ENCODE measurements at places on chromosomes 1 and 21.

GRCh38 chr1:25790472-25790871 is 9.5 kb upstream of the SELENON start:
- no peak for DNase-seq

DNA sequence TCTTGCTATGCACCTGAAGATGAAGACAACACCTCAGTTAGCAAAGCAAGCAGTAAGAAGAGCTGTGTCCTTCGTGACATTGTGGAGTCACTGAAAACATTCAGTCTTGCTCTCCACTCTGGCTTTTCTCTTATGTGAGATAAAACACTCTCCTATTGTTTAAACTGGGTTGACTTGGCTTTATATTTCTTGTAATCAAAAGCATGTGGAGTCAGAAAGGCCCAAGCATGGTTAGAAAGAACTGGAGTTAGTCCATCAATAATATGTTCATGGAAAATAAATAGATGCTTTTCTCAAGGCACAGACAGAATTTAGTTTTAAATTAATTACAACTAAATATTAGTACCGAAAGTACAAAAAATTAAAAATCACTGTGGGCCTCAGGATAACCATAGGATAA is 61.7 kb downstream of the UBE2U start:
- DNase-seq = no peak

DNA sequence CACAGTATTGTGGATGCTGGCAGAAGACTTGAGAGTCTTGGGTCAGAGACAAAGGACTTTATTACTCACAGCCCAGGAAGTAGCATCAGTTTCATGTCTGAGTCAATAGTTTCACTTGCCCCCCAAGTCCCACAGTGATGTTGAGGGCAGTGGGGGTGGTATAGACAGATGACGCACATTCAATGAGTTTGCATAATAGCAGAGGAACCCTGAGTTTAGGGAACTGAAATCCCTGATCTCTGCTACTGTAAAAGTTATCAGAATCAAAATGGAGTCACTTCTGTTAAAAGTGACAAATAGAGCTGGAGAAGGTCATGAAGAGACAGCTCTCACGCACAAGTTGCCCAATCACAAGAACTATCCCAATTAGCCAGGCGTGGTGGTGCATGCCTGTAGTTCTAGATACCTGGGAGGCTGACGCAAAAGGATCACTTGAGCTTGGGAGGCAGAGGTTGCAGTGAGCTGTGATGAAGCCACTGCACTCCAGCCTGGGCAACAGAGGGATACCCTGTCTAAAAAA is 11.5 kb upstream of the HCRTR1 start:
- DNase-seq = peak; percentile 12

DNA sequence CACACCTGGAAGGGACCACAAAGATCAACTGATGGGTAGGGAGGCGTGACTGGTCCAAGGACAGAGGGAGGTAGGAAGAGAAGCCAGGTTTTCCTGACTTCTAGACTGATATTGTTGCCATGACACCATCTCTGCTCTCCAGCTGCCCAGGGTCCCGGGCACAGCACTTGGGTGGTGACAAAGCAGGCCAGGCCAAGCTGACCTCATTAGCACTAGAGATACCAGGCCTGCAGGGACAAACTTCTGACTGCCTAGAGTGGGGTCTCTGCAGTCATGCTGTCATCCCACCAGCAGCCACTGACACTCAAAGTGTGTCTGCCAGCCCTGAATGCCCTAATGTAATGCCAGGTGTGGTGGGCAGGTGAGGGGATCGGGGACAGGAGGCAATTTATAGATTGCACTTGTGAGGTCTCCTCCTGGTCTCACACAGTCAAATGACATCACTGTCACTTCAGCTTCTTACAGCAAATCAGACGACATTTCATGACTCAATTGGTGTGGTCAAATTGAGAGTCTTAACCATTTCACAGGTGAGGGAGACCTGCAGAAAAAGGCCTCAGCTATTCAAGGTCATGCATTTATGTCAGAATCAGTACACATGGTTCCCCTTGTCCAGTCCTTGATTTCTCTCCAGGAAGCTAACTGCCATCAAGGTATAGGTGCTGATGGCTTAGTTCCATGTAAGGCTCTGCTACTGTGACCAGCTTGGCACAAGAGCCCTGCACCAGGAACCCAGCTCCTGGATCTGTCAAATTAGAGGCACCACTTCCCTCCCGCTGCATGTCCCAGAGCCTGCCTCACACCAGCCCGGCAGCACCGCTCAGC is 2.7 kb downstream of the SLC9A1 start:
- no peak for DNase-seq

GRCh38 chr1:239647964-239648632 is 261.7 kb downstream of the CHRM3 start:
- no peak for DNase-seq

DNA sequence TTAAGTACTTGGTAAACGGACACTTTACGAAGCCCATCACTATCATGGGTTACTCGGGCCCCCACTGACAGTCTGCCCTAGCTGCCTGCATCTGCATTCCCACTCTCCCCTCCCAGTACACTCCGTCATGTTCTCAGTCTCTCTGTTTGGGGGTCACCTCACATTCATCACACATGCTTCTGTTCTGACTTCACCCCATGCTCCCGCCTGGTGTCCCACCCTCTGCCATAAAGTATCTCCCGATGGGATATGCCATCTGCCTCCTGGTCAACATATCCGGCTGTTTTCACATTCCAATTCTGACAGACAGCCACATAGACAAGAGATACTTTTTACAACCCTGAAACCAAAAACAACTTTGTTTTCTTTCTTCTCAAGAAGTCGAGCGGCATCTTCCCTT is 1.0 kb downstream of the OLFML2B start:
- DNase-seq = no peak

DNA sequence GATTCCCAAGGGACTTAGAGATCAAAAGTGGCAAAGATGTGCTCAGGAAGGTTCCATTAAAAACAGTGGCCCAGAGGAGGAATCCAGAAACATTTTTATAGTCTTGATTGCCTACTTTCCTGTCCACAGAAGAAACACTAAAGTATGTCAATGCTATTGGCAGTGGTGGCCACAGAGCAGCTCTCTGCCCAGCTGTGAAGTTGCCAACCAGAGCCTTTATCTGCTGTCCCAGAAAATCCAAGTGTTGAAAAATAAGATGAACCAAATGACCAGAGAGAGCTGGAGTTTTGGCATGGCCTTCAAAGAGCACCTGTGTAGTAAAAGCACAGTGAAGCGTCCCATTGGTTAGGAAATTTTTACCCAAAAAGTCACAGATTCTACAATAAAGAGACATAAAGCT is 181.2 kb downstream of the TGFBR3 start:
- DNase-seq = no peak

- no peak for DNase-seq
These were observed 63.1 kb downstream of the CDC14A start for GRCh38 chr1:100415498-100415778.

GRCh38 chr1:54577612-54578011 is 29.6 kb downstream of the ACOT11 start:
- no peak for DNase-seq

- DNase-seq = no peak
These were observed 21.8 kb downstream of the UQCRHL start for GRCh38 chr1:15785683-15786082.

GRCh38 chr1:175415129-175415712 is 222.6 kb upstream of the KIAA0040 start:
- DNase-seq = no peak

DNA sequence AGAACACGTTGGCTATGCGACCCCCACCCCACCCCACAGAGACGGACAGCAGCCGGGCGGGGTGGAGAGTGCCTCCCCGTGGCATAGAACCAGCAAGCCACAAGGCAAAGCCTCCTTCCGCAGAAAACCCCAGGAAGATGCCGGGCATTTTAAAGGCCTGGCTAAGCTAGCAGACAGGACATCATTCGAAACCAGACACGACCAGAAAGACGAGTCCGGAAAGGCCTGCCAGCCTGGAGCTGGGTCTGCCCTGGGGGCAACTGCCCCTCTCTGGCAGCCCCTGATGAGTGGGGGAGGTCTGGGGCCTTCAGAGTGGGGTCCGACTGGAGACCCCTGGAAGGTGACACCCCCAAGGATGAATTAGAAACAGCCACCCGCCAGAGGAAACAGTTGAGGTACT is 8.5 kb downstream of the FTCD start:
- DNase-seq = no peak

DNA sequence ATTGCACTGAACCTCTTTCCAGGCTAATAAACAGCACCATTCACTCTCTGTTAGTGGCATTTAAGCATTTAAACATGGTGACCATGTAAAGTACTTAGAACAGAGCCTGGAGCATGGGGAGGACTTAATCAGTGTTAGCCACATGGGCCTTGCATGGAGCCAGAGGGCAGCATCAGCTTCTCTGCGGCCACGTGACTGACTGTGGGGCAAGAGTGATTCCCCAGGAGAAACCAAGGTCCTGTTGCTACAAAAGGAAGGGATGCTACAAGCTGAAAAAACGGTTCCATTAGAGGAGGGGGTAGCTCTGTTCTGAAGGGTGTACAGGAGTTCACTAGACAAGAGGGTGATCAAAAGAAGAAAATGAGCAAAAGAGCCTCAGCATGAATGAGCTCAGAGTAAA is 256.8 kb downstream of the MATN1 start:
- DNase-seq = no peak

- no peak for DNase-seq
These were observed 14.8 kb upstream of the ZNF669 start for GRCh38 chr1:247118946-247119446.

- DNase-seq = no peak
These were observed 265.3 kb downstream of the SPATA17 start for GRCh38 chr1:217896490-217896889.

DNA sequence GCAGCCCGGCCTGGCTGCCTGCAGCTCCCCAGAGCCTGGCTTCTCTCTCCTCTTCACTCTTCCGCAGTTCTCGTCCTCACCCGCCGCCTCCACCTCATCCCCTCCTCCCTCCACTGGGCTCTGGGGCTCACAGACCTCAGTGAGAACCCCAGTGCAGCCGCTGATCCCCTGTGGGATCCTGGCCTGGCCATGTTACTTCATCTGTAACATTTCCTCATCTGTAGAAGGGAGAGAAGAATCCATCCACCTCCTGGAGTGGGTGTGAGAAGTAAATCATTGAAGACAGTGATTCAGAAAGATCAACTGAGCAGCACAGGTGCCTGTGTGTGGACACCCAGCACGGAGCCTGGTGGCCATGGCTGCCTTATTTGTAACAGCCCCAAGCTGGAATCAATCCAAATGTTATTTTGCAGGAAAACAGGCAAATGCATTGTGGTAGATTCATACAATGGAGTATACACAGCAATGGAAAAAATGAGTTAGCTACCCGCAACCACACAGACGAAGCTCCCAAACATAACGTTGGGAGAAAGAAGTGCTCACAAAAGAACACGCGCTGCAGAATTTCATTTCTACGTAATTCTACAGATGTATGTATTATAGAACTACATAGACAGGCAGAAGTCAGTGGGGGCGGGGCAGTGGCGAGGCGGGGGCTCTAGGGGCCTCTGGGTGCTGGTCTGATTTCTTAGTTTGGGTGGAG is 8.7 kb downstream of the LAPTM5 start:
- no peak for DNase-seq

DNA sequence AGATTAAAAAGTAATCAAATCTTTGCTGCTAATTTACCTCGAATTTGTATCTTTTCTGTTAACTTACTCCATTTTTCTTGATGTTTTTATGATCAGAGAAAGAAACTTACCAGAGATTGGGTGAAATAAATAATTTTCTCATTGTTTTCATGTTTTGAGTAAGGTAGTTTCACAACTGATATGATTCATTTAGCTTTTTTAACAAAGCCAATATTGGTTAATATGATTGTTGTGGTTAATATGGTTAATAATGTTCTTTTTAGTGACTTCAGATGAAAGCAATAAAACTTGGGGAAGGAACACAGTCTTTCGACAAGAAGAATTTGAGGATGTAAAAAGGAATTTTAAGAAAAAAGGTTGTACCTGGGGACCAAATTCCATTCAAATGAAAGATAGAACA is 48.1 kb downstream of the MAP3K21 start:
- DNase-seq = no peak

- DNase-seq = no peak
These were observed 88.0 kb upstream of the ZNF648 start for GRCh38 chr1:182149411-182149965.

GRCh38 chr1:154258784-154259183 is 13.6 kb upstream of the HAX1 start:
- no peak for DNase-seq

DNA sequence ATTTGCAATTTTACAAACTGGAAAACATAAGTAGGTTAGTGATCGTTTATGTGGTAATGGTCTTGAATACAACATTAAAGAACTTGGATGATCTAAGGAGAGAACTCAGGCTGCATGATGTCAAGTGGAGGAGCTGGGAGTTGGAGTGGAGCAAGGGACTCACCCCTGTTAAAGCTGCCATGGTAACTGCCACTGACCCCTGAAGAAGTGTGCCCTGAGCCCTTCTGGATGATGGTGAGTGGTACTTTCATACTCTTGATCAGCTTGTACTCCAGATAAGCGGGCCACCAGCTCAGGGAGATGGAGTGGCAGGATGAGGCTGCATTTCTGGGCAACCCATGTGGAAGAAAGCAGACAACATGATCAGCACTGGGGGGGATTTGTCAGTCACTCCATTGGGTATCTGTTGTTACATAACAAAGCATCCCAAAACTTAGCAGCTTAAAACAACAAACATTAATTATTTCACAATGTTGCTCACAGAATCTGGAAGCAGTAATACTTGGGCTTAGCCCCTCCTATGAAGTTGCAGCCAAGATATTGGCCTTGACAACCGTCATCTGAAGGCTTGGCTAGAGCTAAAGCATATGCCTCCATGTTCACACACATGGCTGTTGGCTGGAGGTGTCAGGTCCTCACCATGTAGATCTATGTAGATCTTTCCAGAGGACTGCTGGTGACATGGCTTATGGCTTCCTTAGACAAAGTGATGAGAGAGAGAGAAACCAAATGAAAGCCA is 213.8 kb downstream of the DUSP10 start:
- DNase-seq = no peak

- DNase-seq = no peak
These were observed 765 bp upstream of the HIPK1 start for GRCh38 chr1:113928187-113928930.

GRCh38 chr1:18723701-18724411 is 93.2 kb downstream of the PAX7 start:
- DNase-seq = no peak

DNA sequence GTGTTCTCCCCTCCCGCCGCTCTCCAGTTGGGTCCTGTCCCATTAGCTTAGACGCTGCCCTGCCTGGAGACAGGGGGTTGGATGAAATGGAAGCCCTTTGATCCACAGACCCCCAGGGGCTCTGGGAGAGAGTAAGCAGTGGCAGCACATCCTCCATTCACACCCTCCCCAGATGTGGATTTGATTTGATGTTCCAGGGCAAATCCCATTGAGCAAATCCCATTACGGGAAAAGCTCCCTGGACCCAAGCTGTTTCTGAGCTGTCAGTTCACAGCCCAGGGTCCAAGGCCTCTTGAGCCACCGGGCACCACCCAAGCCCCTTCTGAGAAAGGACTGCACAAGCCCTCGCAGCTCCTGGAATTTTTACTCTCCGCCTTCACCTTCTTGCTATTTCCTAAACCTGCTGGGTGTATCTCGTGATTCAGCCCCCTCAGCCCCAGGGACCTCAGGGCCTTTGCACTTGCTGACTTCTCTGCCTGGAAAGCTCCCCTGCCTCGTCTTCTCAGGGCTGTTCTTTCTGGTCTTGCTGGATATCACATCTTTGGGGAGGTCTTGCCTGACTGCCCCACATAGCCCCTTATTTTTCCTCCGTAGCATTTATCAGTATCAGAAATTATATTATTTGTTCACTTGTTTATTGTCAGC is 101.1 kb downstream of the PAX7 start:
- DNase-seq = no peak

GRCh38 chr21:14086553-14086952 is 124.2 kb downstream of the LIPI start:
- DNase-seq = no peak

Measured in stimulated activated CD8-positive, alpha-beta memory T cell treated with anti-CD3 and anti-CD28 coated beads, Interleukin-4, amount 100 ng/mL, for 24 hours (primary cell).